ENCODE measurements at places on chromosomes 1 and 21.

- no peak for DNase-seq
Measured at GRCh38 chr1:236144446-236145150, 2.3 kb downstream of the GPR137B start.

GRCh38 chr21:46634427-46634826, 1.0 kb upstream of the PRMT2 start:
- DNase-seq, result no peak

- no peak for DNase-seq
Measured at GRCh38 chr1:154497026-154497806, 4.8 kb upstream of the TDRD10 start.

- peak; percentile 35 for DNase-seq
Measured at GRCh38 chr1:58997637-58998036, 213.8 kb upstream of the JUN start.

DNA sequence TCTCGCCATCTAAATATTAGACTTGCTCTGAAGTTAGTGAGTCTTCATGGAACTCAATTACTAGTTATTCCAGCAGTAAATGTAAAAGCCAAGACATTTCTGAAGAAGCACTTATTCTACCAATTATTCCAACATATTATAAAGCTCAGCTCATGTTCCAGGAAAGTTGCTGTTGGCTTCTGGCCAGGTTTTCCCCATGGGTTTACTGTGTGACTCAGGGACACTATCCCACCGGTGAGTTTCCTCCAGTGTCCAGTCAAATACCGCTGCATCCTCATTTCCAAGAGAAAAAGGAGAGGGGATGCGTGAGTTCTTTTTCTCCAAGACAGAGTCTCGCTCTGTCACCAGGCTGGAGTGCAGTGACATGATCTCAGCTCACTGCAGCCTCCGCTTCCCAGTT, 9.2 kb upstream of the HHIPL2 start:
- DNase-seq, result peak; percentile 9

DNA sequence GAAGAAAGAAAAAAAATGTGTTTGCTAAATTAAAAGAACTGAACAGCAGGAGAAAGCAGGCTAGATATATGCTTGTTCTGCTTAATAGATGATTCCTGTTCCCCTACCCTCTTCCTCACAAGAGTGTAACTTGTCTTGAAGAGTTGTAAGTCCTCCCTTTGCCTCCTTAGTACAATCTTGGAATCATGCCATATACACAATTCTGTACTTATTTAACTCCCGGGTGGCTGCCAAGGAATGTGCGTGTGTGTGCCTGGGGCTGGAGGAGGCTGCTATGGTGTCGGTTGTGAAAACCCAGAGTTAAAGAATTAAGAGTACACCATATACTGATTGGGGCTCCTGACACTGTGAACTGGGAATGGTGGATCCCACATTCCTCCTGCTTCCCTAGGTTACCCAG, 194.2 kb downstream of the SIPA1L2 start:
- peak; percentile 75 for DNase-seq

GRCh38 chr1:89262643-89263042, 10.0 kb downstream of the GBP5 start:
- DNase-seq, result peak; percentile 23

GRCh38 chr1:232273011-232273410, 356.9 kb downstream of the SIPA1L2 start:
- DNase-seq, result peak; percentile 45

GRCh38 chr1:206048582-206048981, 4.4 kb upstream of the RHEX start:
- DNase-seq, result no peak

- DNase-seq, result no peak
Measured at GRCh38 chr1:219988387-219988786, 57.9 kb downstream of the EPRS1 start.

DNA sequence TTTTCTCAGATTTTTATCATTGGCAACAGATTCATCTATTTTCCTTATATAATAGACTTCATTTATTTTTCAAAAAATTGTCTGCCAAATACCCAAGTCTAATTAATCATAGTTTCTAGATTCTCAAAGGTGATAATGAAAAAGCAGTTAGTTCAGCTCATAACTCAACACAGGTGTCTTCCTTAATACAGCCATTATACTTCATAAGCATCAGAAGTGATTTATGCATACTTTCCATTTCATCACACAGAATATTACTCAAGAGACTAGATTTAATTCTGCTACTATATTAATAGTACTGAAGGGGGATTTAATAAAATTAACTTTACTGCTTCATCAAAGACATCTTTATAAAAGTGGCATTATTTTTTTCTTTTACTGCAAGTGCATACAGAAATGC, 18.8 kb downstream of the SRSF11 start:
- no peak for DNase-seq

- peak; percentile 18 for DNase-seq
Measured at GRCh38 chr21:26758083-26758880, 86.9 kb downstream of the ADAMTS1 start.

DNA sequence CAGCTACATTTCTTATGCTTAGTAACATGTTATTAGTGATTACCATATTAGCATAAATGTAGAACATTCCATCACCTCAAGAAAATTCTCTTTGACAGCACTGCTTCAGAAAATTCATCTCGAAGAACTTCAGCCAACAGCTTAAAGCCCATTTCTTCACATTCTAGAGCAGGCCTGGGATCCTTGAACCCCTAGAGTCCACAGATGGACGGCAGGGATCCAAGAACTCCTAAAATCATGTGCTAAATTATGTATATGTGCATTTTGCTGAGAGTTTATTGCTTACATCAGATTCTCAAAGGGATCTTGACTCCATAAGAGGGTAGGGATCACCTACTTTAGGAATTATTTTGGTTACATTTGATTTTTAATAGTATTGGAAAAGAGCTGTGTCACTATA, 76.2 kb upstream of the TEKT2 start:
- no peak for DNase-seq

DNA sequence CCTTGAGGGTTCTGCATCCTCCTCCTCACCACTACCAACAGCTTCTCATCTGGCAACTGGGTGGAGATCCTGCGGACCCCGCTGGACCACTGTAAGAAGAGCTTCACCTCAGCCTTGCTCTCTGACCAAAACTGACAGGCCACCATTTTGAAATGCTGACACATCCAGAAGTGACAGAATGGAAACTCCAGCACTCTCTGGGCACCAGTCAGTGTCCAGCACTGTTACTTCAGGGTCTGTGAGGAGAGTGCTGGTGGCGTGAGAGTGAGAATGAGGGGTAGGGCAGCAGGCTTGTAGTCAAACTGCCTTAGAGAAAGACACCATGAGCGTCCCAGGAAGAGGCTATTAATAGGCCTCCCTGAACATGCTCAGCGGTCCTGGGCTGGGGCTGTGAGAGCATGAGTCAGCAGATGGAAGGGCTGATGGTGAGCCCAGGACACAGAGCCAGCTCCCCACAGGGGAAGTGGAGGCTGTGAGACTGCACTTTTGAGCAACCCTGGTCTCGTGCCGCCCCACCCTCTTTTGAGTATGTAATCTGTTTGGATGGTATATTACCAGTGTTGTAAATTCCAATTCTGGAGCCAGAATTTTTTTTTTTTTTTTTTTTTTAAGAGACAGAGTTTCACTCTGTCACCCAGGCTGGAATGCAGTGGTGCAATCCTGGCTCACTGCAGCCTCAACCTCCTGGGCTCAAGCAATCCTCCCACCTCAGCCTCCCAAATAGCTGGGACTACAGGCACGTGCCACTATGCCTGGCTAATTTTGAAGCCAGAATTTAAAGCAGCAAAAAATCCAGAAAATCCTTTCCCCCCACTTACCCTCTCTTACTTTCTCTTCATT, 34.4 kb upstream of the SLC30A1 start:
- DNase-seq, result peak; percentile 98

- peak; percentile 78 for DNase-seq
Measured at GRCh38 chr1:9942399-9942938, 722 bp downstream of the LZIC start.

DNA sequence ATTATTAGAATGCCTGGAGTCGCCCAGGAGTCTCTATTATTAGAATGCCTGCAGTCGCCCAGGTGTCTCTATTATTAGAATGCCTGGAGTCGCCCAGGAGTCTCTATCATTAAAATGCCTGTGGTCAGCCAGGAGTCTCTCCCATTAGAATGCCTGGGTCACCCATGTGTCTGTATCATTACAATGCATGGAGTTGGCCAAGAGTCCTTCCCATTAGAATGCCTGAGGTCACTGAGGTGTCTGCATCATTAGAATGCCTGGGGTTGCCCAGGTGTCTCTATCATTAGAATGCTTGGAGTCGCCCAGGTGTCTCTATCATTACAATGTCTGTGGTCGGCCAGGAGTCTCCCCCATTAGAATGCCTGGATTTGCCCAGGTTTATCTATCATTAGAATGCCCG, 66.9 kb downstream of the RNF187 start:
- no peak for DNase-seq

DNA sequence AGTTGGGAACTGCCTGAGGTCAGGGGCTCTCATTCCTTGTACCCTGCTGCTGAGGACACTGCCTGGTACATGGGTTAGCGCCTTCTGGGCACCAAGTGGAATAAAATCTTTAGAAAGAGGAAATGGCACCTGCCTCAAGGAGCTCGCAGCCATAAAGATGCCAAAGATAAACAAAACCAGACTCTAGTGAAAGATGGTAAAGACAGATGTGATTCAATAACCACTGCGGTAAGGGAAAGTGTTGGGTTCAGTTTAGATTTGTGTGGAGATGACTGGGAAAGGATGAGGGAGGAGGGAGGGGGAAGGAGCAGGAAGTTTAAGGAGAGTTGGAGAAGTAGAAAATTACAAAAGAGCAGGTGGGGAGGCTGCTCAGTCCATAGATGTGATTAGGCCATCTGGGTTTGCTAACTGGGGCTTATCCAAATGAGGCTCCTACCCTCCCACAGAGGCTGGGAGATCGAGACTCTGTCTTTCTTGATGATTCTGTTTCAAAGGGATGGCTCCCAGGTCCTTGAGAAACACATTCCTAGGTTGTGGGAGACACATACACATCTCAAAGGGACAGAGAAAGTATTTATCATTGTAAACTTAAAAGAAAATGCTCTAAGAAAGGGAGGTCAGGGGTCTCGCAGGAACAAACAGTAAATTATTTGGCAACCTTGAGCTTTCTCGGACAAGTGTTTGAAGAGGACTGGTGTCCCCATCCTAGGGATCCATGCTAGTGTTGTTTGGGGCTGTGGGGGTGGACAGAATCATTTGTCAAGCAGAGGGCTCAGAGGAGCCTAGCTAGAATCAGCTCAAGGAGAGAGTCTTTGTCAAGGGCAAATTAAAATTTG, 65.7 kb upstream of the MORC3 start:
- DNase-seq, result no peak

- peak; percentile 13 for DNase-seq
Measured at GRCh38 chr1:245067257-245067656, 87.5 kb upstream of the KIF26B start.

GRCh38 chr1:166379447-166379846, 212.6 kb upstream of the FAM78B start:
- no peak for DNase-seq

DNA sequence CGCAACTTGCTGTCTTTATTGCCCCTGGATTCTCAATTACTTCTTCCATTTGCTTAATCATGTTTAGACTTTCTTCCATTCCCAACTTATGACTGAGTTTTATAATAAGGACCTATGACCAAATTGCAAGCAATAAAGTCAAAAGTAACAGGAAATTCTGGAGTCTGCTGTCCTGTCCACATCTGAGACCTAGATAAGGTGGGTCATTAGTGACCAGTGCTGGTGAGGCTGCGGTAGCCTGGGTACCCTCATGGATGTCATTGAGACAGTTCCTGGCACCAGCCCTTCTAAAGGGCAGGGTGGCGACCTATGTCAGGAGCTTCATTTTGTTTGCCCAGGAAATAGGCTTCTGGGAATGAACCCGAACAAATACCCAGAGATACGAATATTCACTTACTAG, 30.6 kb upstream of the SSBP3 start:
- no peak for DNase-seq

DNA sequence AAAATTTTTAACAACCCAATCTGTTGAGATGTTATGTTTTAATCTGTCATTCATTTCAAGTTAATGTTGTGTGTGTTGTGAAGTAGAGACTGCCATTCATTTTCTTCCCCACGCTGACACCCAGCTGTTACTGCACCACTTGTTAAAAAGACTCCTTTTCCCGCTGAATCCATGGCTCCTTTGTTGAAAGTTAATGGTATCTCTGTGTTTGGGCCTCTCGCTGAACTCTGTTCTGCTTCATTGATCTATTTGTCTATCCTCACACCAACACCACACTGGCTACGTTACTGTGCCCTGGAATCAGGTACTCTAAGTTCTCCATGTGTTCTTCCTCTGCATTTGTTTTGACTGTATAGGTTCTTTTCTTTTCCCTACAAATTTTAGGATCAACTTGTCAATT, 58.2 kb downstream of the PDE9A start:
- no peak for DNase-seq

DNA sequence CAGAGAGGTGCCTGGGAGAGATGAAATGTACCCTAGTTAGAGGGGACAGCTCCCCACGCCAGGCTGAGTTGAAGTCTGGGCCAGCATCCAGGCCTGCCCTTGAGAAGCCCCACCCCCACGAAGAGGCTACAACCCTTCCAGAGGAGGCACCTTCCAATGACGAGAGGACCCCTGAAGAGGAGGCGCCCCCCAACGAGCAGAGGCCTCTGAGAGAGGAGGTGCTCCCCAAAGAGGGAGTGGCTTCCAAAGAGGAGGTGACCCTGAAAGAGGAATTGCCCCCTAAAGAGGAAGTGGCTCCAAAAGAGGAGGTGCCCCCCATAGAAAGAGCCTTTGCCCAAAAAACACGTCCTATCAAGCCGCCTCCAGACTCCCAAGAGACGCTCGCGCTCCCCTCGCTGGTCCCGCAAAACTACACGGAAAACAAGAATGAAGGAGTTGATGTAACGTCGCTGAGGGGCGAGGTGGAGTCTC, 3.1 kb downstream of the EVA1B start:
- DNase-seq, result no peak

DNA sequence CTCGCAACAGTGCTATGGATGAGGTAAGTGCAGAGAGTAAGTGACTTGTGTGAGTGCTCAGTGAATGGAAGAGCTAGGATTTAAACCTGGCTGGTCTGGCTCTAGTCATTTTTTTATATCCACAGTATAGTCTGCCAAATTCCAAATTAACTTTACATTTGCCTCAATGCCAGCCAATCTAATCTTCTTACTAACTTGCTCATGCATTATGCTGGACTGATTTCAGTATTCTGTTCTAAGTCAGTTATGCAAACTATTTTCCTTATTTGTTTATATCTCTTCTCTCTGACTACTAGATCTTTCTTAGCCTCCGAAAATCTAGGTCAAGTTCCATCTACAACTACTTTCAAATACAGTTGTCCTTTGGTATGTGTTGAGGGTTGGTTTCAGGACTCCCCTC, 133.3 kb downstream of the XPR1 start:
- peak; percentile 67 for DNase-seq

GRCh38 chr1:35030338-35030737, 1.4 kb downstream of the ZMYM6 start:
- no peak for DNase-seq

- no peak for DNase-seq
Measured at GRCh38 chr1:246618240-246618808, 52.1 kb downstream of the CNST start.
